ENCODE measurements at places on chromosomes 6 and 20. TPM values are rescaled to one million over a fixed set of nuclear protein-coding genes. Genes with fewer than 3 reads are reported as not detected.

The PRKN gene
- not detected for total RNA-seq

The CRISP3 gene
- not detected for total RNA-seq

The SLC22A23 gene
- 8.9 TPM for total RNA-seq

The VIP gene
- total RNA-seq: not detected

The GSTA3 gene
- total RNA-seq: not detected

The GNRH2 gene
- total RNA-seq: 0.23 TPM

The TULP1 gene
- total RNA-seq: not detected

The HNF4A gene
- 18.8 TPM for total RNA-seq

The COL21A1 gene
- 0.55 TPM for total RNA-seq

The HLA-DOB gene
- 0.13 TPM for total RNA-seq

The PSMF1 gene
- 231 TPM for total RNA-seq

The IL20RA gene
- total RNA-seq: 0.15 TPM

The TMEM200A gene
- total RNA-seq: 0.07 TPM

The ME1 gene
- 38.4 TPM for total RNA-seq

The TUBB1 gene
- 0.02 TPM for total RNA-seq

The FAM229B gene
- total RNA-seq: 11.1 TPM

The CNBD2 gene
- 6.1 TPM for total RNA-seq

The ADGRG6 gene
- total RNA-seq: 43.1 TPM

The GPSM3 gene
- total RNA-seq: 0.47 TPM

The SERPINB6 gene
- total RNA-seq: 136 TPM

The DEFB132 gene
- total RNA-seq: not detected

The IL17A gene
- not detected for total RNA-seq

The PI3 gene
- total RNA-seq: 2.5 TPM

The PNISR gene
- 28.8 TPM for total RNA-seq

The SNAP25 gene
- 17.8 TPM for total RNA-seq

The FIG4 gene
- 5.3 TPM for total RNA-seq

The THBD gene
- 113 TPM for total RNA-seq

The C6orf132 gene
- total RNA-seq: 2.8 TPM

The PSORS1C1 gene
- total RNA-seq: 3.2 TPM
